Activated CD4-positive, alpha-beta T cell treated with anti-CD3 and anti-CD28 coated beads, Interleukin-2, amount 50 U/mL, for 16 hours (primary cell): ENCODE measurements at places on chromosomes 2 and 18.

- no peak for DNase-seq
Observed at GRCh38 chr18:57776767-57777166, 26.3 kb downstream of the ATP8B1 start.

DNA sequence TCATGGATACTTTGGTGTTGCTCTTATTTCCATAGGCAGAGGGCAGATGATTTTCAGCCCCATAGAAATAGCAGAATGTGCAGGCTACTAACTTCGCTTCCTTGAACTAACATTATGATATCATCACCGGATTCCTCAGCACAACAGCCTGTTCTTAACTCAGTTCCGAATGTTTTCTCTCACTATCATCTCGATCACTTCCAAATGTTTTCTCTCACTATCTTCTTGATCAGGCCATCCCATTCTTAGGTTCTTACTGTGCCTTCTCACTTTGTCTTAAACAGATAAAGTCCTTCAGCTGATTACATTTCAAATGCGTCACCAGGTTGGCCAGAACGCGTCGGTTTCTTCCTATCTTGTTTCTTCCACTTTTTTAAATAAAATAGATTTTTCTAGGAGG lies 11.4 kb upstream of the MBD2 start:
- no peak for DNase-seq

DNA sequence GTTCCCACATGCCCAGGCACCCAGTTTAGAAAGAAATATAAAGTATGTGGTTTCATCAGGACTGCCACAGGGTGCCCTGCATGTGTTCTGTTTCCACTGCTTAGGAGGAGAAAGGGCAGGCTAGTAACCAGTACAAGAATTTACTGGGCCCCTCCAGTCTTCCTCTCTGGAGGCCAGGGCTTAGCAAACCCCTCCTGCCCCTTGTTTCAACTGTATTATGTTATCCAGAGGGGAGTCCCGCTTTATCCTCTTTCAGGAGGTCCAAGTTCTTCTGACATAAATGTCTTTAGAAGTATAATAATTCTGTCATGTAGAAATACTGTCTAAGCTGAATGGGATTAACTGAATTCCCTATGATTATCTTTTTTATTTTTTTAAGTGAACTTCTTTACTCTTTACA lies 132.1 kb downstream of the WDSUB1 start:
- DNase-seq = no peak

- no peak for DNase-seq
Observed at GRCh38 chr2:29977284-29977683, 55.9 kb upstream of the ALK start.

DNA sequence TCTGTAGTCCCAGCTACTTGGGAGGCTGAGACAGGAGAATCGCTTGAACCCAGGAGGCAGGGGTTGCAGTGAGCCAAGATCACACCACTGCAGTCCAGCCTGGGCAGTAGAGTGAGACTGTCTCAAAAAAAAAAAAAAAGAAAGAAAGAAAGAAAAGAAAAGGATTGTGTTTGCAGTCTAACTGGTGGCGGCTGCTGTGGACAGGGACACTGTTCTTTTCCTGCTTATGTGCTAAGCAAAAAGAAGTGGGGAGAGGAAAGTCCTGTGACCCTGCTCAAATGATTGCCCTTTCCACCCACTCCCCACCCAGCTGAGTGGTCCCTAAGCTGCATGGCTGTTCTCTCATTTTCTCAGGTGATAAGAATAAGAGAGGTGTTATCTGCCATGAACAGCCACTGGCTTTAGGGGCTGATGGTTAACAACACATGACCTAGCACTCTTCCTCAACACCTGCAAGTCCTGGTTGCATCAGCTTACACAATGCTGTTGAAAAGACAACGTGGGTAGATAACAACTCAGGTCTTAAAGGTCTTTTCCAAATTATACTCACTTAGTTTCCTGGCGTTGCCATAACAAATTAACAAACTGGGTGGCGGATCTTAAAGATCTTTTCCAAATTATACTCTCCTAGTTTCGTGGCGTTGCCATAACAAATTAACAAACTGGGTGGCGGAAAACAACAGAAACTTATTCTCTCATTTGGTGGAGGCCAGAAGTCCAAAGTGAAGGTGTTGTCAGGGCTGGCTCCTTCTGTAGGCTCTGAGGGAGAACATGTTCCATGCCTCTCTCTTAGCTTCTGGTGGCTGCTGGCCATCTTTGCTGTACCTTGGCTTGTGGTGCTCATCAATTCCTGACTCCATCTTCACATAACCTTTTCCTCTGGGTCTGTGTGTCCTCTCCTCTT lies 90.3 kb upstream of the RTN4 start:
- DNase-seq = no peak

- DNase-seq = peak; percentile 34
Observed at GRCh38 chr18:58605027-58606020, 23.6 kb downstream of the ALPK2 start.

DNA sequence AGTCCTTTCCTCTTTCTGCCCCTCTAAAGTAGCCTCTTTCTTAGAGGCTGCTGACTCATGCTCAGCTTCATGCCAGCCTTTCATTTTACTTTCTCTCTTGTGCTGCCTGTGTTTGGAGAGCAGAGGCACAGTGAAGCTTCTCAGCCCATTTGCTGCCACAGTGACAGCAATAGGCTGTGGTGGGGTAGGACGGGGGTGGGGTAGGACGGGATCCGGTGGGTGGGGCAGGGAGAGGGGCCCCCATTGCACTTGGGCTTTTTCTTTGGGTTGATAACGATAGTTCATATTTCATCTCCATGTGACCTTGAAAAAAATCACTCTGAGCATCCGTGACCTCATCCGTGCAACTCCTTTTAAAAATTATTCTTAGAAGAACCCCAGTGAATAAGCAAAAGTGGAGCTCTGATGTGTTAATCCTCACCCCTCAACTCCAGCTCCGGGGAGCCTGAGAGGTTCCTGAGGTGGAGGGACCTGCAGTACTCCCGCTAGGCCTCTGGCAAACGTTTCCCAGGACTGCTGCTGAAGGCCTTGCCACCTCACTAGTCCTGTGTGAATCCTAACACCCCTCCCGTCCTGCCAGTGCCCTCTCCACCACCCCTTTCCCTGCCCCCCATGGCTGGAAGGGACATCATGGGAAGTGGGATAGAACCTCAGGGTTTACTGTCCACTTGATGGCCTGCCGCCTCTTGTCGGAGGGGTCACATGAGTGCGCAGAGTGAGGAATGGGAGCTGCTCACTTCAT lies 70.8 kb downstream of the INPP4A start:
- peak; percentile 41 for DNase-seq

- no peak for DNase-seq
Observed at GRCh38 chr2:120167272-120167671, 55.9 kb downstream of the TMEM185B start.

GRCh38 chr18:68555879-68556301 lies 159.0 kb downstream of the TMX3 start:
- no peak for DNase-seq

GRCh38 chr2:190343089-190343535 lies 277 bp upstream of the INPP1 start:
- peak; percentile 26 for DNase-seq

- DNase-seq = no peak
Observed at GRCh38 chr2:163419000-163419830, 316.6 kb downstream of the FIGN start.

DNA sequence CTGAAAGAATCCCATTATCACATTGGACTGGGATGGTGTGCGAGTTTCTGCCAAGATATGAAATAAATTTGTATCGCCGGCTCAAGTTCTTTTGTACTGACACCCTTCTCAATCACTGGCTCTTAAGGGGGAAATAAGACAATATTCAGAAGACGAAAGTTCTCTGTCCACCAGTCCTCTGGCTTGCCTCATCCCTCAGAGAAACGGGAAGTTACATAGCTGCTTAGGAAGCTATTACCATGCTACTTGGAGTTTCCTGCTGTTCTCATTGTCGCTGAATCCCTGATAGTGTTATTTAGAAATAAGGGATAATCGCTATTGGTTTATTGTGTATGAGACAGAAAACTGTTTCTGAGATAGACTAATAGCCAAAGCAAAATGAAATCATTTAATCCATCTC lies 205.0 kb upstream of the ZNF521 start:
- no peak for DNase-seq

- DNase-seq = no peak
Observed at GRCh38 chr2:129910446-129911362, 68.8 kb upstream of the RAB6C start.

- no peak for DNase-seq
Observed at GRCh38 chr2:135768863-135769262, 27.2 kb downstream of the UBXN4 start.

DNA sequence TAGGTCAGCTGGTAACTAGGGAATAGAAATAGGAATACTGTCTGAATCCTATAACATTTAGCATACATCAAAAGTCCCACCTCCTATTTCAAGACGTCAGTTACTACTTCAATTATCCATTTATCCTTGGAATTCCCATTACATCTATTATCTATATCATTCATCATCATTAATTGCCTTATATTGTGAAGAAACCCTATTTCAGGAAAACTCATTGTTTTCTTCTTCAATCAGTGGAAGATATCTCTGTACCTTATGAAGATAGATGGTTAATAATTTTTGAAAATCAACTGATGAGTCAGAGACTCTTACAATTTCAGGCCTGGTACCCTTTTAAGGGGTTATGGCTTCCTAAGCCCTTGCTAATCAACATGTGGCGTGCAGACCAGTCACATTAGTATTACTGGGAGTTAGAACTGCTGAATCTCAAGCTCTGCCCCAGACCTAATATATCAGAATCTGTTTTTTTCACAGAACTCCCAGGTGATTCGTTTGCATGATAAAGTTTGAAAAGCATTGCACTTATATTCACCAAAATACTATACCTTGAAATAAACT lies 69.3 kb upstream of the PGAP1 start:
- no peak for DNase-seq

GRCh38 chr2:226862623-226863022 lies 26.8 kb downstream of the RHBDD1 start:
- no peak for DNase-seq

DNA sequence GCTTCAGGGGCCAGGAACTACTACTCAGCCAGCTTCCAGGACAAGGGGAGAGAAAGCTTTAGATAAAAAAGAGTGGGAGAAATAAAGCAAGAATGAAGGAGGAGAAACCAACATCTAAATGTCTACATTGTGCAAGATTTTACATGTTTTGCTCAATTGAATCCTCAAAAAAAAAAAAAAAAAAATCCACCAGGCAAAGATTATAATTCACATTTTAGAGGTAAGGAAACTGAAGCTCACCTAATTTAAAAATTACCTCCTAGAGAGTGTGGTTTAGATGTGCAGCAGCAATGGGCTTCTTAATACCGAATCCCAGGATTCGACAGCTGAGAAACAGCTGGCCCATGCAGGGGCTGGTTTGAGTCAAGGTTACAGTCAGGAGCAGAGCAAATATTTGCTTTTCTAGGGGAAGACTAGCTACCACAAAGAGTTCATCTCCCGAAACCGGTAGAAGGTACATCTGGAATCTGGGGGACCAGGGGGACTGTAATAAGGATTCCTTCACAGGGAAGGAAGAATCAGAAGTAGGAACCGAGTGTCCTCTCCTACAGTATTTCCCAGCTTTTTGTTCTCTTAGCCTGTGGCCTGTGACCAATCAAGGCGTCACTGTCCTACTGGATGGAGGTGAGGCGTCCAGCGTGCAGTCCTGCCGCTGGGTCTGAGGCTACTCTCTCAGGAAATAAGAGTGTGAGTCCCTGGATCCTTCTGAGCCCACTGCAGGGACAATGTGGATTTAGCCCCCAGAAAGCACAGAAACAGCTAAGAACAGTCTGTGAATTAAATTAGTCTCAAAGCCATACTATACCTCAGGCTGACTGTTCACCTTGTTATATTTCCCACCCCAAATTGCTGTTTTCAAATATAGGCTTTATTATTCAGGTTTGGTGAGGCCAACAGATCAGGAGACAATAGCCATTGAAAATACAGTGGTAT lies 42.3 kb downstream of the IL1R2 start:
- DNase-seq = no peak

- DNase-seq = no peak
Observed at GRCh38 chr18:64110692-64111480, 38.0 kb downstream of the LINC00305 start.

DNA sequence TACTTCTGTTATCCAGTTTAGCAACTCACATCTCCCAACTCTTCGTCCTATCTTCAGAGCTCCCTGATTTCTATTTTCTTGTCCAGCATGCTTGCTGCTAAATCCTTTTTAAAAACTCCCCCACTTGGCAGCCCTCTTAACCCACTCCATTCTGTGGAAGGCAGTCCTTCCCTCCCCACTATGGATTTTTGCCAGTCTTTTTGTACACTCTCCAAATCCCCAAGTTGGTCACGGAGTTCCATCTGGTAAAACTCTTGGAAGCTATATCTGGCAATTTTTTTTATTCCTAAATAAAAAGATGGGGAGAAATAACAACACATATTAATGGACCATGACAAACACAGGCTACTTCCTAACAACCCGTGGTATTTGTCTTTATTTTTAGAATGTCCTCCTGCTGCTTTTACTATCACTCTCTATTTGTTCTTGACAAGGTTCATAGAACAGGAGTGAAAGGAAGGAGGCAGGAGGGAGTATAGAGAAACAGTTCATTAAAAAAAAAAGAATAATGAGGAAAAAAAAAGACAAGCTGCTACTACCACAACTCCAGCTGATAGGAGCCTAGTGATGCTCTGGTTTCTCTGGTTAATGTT lies 120.0 kb upstream of the THSD7B start:
- DNase-seq = no peak

DNA sequence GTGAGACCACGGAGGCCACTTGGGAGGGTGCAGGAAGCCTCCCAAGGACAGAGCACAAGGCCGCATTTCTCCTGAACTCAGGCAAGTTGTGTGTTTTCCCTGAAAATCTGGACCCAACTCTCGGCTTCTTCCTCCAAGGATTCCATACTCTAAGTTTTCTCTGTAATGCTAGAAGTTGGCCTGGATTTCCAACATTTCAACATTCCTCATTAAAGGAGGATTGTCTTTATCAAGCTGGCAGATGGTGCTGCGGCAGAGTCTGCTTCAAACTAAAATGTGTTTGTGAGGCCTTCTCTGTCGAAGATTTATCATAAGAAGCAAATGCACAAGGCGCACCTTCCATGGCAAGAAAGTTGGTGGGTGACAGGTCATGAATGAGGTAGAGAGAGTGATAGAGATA lies 94.4 kb upstream of the SATB2 start:
- no peak for DNase-seq

DNA sequence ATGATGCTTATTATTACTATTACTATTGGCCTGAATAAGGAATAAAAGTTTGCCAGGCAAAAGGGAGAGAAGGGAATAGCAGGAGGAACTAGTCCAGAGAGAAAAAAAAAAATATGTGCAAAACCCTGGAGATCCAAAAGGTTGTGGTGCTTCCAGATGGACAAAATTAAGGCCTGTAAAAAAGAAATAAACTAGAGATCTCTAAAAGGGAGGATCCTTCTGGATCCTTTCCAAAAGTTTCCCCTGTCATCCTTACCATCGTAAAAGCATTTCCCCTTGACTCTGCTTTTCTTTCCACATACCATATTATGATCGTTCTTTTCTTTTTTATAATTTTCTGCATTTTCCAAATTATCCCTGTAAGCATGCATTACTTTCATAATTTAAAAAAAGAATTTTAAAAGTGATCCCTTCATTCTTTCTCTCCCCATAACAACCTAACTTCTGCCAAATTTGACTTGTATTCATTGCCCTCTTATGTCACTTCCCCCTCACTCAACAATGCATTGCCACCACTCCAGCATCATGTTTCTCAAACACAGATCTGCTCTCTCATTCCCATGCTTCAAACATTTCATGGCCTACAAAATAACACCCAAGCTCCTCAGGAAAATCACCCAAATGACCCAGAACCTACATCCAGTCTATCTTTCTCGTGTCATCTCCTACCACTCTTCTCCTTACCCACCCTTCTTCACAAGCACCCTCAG lies 40.3 kb downstream of the RBMS1 start:
- DNase-seq = no peak
